ENCODE measurements at places on chromosomes 16 and 17.

DNA sequence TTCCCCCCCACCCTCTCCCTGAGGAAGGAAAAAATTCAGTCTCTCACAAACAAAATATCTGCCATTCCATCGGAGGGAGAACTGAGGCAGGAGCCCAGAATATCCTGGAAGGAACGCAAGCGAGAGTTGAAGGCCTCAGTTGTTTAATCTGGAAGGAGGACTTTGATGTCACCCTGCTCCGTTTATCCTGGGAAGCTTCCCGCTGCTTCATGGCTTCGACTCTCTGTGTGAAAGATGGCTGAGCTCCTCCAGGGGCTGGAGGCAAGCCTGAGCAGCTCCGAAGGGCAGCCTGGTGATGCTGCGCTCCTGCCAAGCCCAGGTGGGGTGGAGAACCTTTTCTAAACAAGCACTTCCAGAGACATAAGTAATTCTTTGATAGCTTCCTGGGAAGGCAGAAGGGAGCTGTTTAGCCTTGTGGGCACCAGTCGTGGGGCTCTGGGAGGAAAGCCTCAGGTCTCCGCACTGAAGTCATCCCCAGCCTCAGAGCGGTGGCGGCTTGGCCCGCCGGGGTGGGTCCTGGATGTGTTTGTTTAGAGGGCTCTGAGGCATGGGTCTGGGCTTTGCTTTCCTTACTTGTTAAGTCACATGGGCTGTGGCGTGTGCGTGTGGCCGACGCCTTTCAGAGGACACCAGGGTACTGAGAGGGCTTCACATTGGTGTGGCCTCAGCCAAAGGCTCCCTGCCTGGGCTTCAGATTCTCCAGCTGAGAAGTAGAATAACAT lies 7.9 kb downstream of the NKD1 start:
- no peak for DNase-seq

- DNase-seq: no peak
These were observed 30.1 kb upstream of the SNN start for GRCh38 chr16:11638140-11638539.

DNA sequence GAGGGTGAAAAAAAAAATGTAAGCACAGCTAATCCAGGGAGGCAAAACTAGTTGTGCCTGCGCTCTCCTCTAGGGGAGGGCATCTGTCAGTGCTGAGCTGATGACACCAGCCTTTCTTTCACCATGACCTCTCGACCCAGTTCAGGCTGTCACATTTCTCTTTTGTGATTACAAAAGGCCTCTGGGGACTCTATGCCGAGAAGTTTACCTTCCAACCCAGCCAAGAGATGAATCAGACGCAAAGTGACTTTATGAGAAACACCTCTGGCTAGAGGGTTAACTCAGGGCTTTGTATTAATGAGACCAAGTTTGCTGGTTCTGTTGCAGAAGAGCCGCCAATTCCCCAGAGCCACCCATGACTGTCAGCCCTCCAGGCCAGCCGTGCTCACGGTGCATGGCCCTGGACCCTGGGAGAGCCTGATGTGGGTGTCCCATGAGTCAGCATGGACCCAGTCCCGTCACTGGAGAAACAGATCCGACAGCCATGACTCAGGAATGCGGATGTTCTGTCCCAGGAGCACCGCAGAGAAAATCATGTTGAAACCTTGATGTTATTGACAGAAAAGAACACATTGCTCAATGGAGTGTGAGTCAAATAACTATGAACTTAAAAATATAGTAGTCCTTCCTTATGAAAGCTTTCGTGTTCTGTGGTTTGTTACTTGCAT lies 437.2 kb downstream of the HS3ST3B1 start:
- DNase-seq: peak; percentile 99

DNA sequence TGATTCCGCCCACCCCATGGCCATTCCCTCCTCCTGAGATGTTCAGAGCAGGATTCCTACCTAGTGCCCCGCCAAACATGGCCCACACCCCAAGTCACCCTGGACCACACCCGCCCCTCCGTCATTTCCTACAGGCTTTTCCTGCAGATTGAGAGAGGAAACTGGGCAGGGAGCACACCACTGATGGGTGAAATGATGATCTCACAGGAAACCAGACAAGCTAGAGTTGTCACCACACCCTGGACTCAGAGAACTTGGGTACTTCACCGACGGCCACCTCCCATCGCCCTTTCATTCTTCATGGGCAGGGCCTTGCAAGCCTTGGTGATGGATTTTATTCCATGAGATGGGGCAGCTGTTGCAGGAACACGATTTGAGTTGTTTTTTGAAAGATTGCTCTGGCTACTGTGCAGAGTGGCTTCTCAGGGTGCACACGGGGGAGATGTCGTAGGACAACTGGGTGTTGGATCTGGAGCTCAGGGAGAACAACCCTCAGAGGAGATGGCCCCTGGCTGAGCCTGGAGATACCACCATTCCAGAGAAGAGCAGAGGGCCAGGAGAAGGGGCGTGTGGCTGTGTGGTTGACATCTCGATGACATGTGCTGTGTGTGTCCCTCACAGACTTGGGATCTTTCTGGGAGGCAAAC lies 7.4 kb upstream of the B9D1 start:
- DNase-seq: no peak

DNA sequence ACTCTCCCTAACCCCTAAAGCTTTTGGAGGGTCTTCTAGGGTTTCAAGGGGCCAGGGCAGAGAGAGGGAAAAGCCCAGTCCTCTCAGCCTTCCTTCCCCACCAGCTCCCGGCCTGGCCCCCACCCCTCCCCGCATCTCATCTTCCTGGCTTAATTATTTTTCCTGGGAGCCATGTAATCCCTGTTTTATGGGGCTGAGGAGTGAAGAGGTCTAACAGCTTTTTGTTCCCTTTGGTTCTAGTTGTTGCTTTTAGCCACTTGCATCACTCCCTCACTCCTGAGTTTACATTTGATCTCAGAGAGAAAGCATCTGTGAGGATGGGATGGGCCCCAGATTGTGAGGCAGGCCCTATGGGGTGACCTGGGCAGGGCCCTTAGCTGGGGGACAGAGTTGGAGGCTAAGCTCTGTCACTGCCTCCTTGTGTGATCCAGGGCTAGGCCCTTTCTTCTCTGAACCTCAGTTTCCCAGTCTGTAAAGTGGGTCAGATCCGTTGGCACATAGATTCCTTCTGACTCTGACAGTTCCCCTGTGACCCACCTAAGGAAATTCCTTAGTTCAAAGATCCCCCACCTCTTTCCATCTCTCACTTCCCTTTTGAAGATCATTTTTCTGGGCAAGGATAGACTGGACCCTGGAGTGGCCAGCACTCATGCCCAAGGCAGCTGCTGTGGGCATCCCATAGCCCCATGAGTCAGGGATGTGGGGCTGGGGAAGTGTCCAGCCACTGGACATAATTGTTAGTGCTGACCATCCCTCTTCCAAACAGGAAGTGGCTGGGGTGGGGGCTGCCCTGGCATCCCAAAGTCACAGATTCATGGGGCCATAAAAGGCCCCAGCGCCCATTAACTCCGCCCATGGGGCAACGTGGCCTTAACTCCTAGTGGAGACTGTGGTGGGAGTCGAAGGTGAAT lies 20.1 kb downstream of the UNC119 start:
- DNase-seq: no peak

GRCh38 chr17:1563786-1564613 lies 1.4 kb upstream of the PITPNA start:
- no peak for DNase-seq

DNA sequence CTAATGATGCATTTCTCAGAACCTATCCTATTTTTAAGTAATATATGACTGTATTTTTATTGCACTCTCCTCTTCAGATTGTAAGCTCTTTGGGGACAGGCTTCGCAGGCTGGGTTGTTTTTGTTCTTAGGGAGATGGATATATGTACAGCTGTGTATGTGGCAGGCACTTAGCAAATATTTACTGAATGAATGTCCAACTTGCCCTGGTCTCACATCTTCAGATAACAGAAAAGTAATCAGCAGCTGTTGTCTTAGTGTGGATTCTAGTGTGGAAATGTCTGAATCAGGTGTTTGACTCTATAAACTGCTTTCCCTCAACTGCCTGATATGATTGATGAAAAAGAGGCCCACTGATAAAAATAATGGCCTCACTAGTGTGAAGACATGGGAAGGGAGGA lies 47.1 kb upstream of the SLC12A3 start:
- DNase-seq: no peak

DNA sequence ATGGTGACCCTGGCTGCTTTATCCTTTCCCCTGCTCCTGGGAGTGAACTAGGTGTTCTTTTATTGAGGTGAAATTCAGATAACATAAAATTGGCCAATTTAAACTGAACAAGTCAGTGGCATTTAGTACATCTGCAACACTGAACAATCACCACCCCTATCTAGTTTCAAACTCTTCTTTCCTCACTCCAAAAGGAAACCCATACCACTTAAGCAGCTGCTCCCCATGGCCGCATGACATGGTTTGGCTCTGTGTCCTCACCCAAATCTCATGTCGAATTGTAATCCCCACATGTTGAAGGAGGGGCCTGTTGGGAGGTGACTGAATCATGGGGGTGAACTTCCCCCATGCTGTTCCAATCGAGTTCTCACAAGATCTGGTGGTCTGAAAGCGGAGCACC lies 154.1 kb downstream of the STX8 start:
- no peak for DNase-seq

- DNase-seq: no peak
These were observed 3.9 kb upstream of the NXPH3 start for GRCh38 chr17:49571764-49572163.

- DNase-seq: no peak
These were observed 2.4 kb upstream of the NACA2 start for GRCh38 chr17:61593426-61593825.

DNA sequence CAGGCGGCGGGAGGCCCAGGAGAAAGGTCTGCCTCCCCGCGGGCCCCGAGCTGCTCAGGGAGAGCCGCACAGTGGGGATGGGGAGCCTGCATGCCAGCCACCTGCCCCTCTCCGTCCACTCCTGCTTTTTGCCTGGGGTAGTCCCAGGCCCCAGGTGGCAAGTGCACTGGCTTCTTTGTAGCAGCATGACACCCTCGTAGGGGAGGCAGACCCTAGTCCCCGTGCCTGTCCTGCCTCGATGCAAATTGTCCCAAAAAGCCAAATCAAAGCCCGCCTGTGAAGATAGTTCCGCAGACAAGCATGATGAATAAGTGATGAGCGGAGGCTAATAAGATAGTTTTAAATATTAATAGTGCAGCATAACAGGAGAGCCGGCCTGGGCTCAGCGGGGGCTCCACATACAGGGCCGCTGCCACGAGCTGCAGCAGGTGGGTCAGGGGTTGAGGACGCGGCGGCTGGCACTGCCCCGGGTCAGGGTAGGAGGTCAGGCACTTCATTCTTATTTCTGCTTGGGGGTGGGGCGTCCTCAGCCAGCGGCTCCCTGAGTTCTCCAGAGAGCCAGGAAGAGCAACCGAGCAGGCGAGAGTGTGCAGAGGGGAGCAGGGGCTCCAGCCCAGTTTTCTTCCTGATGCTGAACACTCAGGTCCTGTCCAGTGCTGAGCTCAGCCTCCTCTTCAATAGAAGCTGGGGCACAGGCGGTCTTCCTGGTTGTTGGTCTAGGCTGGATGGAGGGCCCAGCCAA lies 26.8 kb downstream of the GINS2 start:
- no peak for DNase-seq

GRCh38 chr17:57755480-57756070 lies 10.5 kb upstream of the CCDC182 start:
- DNase-seq: no peak

DNA sequence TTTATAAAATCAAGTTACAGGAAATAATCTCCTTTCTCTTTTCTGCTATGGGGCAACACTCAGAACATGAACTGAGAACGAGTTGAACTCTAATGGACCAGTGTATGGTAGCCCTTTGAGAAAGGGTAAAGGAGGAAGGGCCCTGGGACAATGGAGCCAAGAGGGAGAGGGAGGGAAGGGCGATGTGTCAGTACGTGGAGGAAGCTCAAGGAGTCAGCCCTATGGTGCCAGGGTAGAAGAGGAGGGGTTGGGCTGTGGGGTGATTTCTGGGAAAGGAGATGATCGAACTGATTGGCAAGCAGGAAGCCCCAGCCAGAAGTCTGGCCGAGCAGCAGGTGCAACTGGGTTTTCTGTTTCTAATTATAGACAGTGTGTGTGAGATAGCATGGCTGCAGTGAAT lies 4.3 kb upstream of the WIPI1 start:
- DNase-seq: no peak

GRCh38 chr17:73947281-73947965 lies 256.1 kb upstream of the RPL38 start:
- DNase-seq: no peak

GRCh38 chr16:4602331-4602730 lies 12.4 kb downstream of the UBALD1 start:
- no peak for DNase-seq

DNA sequence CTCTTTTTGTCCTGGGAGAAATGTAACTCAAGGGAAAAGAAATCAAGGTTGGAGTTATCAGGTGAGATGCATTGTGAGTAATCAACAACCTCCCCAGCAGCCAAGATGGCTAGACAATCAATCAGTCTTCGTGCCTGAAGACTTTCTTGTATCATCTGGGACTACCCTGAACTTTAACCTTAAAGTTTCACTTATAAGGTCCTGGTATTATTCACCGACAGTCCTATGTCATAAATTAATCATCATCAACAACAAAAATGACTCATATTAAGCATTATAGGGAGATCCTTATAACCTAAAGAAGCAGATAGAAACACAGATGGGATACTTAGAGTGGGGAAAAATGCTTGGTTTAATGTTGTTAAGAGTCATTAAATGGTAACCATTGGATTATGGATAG lies 7.7 kb upstream of the TEKT3 start:
- no peak for DNase-seq

DNA sequence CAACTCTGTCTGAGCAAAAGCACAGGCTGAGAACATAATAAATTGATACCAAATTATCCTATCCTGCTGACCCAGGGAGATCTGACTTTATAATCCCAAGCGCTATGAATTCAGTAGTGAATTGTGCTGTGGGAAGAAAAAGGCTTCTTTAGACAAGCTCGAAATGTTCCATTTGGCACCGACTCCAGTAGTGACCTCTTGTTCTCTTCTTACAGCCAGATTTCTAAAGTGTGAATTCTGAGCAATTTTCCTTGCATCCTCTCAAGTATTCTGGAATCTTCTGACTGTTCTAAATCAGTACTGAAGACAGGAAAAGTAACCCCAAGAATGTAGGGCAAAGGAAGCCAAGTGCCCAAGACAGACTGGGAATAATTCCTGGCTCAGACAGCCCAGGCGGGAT lies 58.2 kb downstream of the CDYL2 start:
- no peak for DNase-seq

DNA sequence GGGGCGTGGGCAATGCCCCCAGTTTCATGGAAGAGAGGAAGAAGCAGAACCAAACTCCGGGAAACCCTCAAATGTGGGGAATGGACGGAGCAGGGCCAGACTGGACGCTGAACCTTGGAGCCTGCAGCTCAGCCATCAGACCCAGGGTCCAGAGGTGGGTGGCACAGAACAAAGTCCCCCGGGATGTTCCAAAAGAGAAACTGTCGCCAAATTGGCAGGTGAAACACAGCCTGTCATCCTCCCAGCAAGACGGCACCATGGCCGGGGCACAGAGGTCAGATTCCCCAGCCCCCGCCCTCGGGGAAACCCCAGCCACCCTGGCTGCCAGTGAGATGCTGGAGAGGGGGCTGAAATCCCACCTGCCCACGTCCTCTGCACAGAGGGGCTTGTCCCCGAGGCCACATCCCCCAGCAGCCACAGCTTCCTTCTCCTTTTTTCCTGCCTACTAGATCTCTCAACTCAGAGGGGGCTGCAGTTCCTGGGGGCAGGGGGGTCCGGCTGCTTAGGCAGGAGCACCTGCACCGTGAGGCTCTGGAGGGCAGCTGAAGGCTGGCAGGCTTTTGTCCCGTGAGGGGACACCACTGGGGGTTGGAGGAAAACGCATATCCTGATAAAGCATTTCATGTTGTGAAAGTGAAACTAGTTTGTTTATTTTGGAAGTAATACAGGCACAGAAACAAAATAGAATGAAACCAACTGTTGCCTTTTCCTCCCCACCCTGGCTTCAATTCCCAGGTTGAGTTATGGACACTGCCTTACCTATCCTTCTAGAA lies 1.2 kb upstream of the SECTM1 start:
- no peak for DNase-seq

All from fibroblast of skin of right quadriceps (primary cell).